Psoas muscle (tissue), 8 donors: ENCODE measurements at places on chromosomes 5 and 9.

DNA sequence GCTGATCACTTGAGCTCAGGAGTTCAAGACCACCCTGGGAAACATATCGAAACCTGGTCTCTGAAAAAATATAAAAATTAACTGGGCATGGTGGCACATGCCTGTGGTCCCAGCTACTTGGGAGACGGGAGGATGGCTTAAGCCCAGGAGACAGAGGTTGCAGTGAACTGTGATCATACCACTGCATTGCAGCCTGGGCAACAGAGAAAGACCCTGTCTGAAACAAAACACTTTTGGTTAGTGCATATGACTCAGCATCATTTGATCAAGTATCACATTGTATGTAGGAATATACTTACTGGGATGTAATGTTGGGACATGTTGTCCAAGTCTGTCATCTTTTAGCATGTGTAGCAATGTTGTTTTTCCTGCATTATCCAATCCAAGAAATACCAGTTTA is 12.0 kb downstream of the SAR1B start:
- DNase-seq = no peak

DNA sequence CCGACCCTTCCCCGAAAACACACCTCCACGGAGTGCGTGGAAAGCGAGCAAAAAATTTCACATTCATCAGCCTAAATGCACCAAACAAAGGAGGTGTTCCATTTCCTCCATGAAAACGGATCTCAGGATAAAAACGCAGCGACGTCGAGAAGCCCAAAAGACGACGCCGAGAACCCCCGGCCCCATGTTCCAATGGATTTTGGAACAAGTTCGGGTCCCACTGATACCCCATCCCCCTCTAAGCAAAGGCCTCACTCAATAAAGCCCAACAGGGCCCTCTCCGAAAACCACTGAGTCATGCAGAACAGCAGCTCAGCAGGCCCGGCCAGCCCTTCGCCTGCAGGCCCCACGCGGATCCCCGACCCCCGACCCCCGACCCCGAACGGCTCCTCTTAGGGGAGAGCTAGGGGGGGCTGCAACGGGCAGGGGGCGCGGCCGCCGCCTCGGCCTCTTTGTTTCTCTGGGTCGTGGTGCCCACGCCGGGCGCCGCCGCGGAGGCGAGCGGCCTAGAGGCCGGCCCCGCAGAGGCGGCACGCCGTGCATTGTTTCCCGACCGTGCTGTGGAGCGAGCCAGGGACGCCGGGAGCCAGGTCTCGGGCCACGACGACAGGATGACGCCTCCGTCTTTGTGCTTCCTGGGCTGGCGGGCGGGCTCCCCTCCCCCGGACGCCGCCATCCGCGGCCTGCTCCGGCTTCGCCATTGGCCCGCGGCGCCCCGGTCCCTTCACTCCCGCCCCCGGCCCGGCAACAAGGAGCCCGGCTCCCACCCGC is 915 bp downstream of the ZFAND5 start:
- DNase-seq = peak; percentile 79

GRCh38 chr5:78586251-78586650 is 62.3 kb downstream of the LHFPL2 start:
- DNase-seq = peak; percentile 22

- DNase-seq = no peak
Observed at GRCh38 chr5:147732291-147732883, 50.1 kb downstream of the JAKMIP2 start.

GRCh38 chr5:110383231-110383630 is 343.2 kb downstream of the TMEM232 start:
- DNase-seq = no peak

- DNase-seq = no peak
Observed at GRCh38 chr5:107402434-107403227, 268.1 kb downstream of the EFNA5 start.

GRCh38 chr9:23587433-23587832 is 238.6 kb downstream of the ELAVL2 start:
- DNase-seq = peak; percentile 86

GRCh38 chr9:115629879-115630840 is 512.2 kb upstream of the TNC start:
- no peak for DNase-seq

GRCh38 chr5:13263701-13264100 is 680.8 kb downstream of the DNAH5 start:
- no peak for DNase-seq

- no peak for DNase-seq
Observed at GRCh38 chr9:91820126-91820750, 129.8 kb downstream of the ROR2 start.

- DNase-seq = no peak
Observed at GRCh38 chr5:77924081-77924480, 147.9 kb upstream of the TBCA start.

DNA sequence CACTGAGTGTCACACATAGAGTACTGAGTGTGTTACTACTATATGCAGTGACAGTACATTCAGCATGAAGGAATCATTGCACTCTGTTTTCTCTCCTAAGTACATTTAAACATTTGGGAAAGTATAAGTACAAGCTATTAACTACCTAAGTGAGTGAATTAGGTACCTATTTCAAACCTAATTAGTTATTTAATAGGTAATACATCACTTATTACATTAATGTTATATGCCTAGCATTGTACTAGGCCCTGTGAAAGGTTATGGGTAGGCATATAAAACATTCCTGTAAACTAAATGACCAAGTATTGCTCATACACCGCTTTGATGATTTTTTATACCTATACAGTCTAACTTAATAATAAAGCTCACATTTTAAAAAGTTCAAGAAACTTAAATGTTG is 25.7 kb upstream of the PPP3R2 start:
- no peak for DNase-seq
